ENCODE measurements at places on chromosomes 2 and 18. TPM values are rescaled to one million over a fixed set of nuclear protein-coding genes. Genes with fewer than 3 reads are reported as not detected.

DNA sequence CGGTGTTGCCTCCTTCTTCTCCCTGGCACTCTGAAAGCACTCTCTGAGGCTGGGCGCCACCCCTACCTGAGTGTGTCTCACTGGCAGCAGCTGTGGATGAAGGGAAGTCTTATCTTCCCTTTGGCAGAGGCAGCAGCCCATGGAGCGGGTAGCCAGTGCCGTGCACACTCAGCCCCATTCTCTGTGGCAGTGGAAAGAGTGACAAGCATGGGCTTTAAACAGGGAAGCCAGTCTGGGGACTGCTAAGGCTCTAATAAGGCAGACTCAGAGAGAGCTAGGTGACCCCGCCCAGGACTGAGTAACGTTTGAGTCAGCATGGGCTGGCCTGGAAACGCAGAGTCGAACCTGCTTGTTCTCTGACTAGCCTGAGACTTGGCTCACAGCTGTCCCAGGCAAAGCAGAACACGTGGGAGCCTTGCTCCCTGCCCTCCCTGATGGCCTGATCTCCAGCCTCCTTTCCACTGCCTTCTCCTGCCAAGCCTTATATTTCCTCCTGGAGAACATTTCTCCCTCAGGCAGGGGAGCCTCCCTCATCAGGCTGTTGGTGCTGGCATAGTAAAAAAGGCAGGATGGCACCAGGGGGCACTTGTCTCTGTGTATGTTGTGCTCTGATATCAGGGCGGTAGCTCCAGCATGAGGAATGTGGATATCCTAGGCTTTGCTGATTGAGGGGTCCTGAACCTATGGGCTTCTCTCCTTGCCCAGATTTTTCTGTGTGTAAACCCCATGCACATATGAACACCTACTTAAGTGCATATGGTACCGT, 93.9 kb upstream of the LGALSL start:
- H3K4me1 ChIP-seq, result no peaks in the 10 kb centered on the region
- no peak overlapping the region for H3K27ac ChIP-seq
- peaks cover 3% of the 10 kb centered on the region for H3K27me3 ChIP-seq

CD8B2 gene
- 1.0 TPM for total RNA-seq

DNA sequence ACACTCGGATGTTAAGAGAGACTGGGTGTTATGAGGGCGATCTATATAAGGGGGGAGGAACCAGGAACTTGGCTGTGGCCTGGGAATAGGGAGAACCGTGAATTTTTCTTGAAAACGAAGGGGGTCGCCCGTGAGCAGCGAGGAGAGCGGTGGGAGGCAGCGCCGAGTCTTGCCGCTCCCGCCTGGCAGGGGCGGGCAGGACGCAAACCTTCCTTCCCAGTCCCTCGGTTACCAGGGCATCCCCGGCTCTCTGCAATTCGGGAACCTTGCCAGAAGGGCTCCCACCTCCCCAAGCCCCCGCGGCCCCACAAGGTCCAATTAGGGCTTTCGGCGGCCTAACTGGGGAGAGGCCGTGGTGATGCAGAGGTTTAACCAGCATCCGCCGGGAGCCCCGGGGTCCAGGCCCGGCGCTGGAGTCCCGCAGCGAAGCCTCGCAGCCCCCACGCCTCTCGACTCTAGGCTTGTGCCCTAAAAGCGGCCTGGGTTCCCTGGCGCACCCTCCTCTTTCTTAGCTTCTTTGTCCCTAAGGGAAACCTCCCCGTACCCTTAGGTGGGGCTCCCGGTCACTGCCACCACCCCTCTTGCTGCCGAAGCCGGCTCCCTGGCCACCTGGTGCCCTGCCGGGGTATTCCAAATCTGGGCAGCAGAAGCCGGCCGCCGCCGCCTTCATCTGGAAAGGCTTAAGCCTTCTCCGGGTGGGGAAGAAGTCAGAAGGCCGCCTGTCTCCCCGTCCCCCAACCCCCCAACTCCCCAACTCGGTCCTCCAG, 680 bp upstream of the FHOD3 start:
- peaks cover 9% of the 10 kb centered on the region for H3K4me1 ChIP-seq
- no peak overlapping the region for H3K27ac ChIP-seq
- no peak overlapping the region for H3K4me3 ChIP-seq
- no peak for DNase-seq

NEU4 gene
- 2.2 TPM for total RNA-seq

DNA sequence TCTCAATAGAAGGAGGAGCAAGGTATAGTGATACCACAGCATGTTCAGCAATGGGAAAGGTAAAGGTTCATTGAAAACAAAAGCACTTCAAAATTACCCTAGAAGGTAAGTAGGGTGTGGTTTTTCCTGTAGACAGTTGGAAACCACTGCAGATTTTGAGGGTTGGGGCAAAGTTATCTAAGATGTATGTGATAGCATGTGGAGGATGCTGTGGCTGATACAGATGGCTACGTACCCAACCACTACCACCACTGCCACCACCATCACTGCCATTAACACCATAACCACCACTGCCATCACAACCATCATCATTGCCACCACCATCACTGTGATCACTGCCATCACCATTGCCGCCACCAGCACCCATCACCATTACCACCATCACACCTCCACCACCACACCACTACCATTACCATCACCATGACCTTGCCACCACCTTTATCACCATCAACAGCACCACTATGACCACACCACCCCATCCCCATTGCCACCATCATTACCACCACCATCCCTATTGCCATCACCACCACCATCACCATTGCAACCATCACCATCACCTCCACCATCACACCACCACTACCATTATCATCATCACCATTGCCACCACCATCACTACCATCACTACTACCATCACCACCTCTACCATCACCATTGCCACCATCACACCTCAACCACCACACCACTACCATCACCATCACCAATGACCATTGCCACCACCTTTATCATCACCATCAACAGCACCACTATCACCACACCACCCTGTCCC, 3.7 kb downstream of the TMSB10 start:
- no peaks in the 10 kb centered on the region for H3K36me3 ChIP-seq
- H3K4me1 ChIP-seq, result peaks cover 44% of the 10 kb centered on the region
- DNase-seq, result peak; percentile 44
- H3K4me3 ChIP-seq, result no peak overlapping the region
- peak overlapping the region; percentile 76 for H3K27ac ChIP-seq

GALNT13 gene
- total RNA-seq, result not detected

DNA sequence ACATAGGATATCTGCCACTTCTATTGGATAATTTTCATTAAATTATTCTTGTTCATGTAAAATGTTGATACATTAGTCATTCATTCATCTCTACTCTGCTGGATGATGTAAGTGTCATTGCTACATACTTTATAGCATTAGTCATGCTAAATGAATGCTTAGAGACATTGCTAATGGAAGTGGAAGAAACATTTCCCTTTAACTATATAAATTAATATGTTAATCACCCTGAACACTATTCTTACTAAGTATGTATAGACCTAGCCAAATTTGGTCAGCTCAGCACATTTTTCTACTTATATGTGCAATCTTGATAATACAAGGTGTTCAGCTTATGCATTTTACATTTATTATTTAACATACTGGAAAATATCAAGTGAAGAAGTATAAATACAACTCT, 160.2 kb downstream of the DPP4 start:
- H3K4me3 ChIP-seq, result no peak overlapping the region
- no peaks in the 10 kb centered on the region for H3K36me3 ChIP-seq
- DNase-seq, result no peak
- H3K27me3 ChIP-seq, result no peaks in the 10 kb centered on the region
- no peak overlapping the region for H3K27ac ChIP-seq
- H3K4me1 ChIP-seq, result no peaks in the 10 kb centered on the region
